ENCODE measurements at places on chromosomes 3 and 15. TPM values are rescaled to one million over a fixed set of nuclear protein-coding genes. Genes with fewer than 3 reads are reported as not detected.

DNA sequence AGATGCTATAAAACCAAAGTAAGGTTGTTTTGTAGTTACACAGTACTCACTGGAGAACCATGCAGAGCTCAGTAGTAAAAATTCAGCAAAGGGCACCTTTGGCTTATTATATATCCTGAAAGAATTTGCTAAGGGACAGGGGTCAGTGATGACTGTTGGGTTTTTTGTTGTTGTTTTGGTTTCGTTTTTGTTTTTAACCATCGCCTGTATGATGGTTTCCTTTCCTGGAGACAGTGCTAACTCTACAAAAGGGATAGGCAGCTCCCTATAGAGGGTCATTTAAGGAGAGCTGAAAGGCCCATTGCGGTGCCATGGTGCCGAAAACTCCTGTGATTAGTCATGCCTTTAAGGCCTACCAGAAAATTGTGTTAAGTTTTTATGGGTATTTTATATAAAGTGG, 118.2 kb upstream of the GOLIM4 start:
- no peak for DNase-seq

The RNU5B-1 gene
- not detected for total RNA-seq

- no peak for DNase-seq
Measured at GRCh38 chr3:12273045-12273695, 15.7 kb upstream of the PPARG start.

DNA sequence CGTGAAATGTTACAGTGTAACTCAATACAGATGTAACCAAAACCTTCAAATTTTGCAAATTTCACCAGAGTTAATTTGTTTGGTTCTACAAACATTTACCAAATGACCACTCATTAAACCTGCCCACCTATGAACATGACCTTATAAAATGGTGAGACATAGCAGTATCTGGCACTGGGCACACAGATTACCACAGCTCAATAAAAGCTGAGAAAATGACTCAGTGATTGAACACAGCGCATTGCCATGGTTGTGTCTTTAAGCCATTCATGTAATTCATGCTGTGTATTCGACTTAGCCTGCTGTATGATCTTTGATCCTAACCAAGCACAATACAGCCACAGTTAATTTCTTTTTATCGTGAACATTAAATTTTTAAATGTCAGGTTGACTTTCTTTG, 11.3 kb downstream of the PPARG start:
- DNase-seq = no peak

The NR1I2 gene
- total RNA-seq = 206 TPM

DNA sequence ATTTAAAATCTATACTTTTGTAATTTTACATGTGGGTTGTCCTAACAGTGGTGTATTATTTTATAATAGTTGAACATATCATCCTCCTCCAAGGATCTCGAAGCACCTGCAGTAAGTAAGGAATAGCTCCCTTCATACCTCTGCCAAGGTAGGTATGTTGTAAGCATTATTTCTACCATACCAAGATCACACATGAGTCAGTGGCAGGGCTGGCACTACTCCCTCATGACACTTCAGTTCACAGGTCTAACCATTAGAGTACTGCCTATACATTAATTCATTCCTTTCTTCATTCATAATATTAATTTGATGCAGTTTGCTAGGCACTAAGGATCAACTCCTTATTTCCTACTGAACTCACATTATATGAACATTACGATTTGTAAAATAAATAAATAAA, 11.9 kb upstream of the LEKR1 start:
- no peak for DNase-seq

The HESX1 gene
- total RNA-seq = 0.75 TPM
